Fibroblast of skin of left biceps (primary cell): ENCODE measurements at places on chromosomes 12 and 14.

- DNase-seq: no peak
Observed at GRCh38 chr14:89915114-89915878, 39.2 kb downstream of the EFCAB11 start.

GRCh38 chr14:58964598-58964928 lies 223.9 kb upstream of the DAAM1 start:
- no peak for DNase-seq

DNA sequence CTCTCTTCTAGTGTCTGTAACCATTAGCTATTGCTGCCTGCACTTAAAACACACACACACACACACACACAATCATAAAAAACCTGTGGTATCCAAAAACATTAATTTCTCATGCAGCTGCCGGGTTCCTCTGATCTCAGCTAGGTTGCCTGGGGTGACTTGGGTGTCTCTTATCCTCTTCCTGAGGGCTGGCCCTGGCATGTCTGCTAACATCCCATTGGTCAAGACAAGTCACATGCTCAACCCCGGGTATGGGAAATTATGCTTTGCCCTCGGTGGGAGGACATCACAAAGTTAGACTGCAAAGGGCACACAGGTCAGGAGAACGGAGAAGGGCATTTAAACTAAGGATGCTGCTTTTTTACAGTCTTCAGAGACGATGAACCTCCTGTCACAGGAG lies 55.7 kb downstream of the TRPV4 start:
- DNase-seq: no peak

GRCh38 chr14:100401792-100402191 lies 78.7 kb downstream of the SLC25A47 start:
- DNase-seq: no peak

- DNase-seq: no peak
Observed at GRCh38 chr14:56460469-56460868, 119.1 kb upstream of the TMEM260 start.

- DNase-seq: no peak
Observed at GRCh38 chr12:112586148-112586783, 167.5 kb downstream of the PTPN11 start.

- no peak for DNase-seq
Observed at GRCh38 chr12:91561958-91562325, 379.3 kb upstream of the DCN start.

GRCh38 chr12:70240673-70241072 lies 2.6 kb upstream of the CNOT2 start:
- no peak for DNase-seq

DNA sequence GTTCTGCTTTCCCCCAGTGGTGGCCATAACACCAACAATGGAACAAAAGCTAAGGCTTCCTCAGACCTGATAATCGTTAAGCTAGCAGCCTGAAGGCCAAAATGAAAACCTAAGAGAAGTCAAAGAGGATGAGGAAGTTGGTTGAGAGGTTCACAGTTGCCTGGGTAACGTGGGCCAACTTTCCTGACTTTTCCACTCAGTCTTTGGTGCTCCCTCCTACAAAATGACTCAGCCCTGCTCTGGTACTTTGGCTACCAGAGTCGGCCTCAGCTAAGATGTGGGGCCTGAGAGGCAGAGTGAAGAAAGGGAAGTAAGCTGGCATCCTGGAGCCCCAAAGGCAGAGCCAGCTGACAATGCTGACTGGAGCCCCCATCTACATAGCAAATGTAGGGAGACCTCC lies 14.9 kb upstream of the FKBP11 start:
- no peak for DNase-seq

GRCh38 chr14:62428429-62429203 lies 616.6 kb downstream of the KCNH5 start:
- no peak for DNase-seq
